ENCODE measurements at places on chromosomes 6 and 20.

GRCh38 chr6:95203153-95203754, 374.1 kb upstream of the MANEA start:
- DNase-seq, result peak; percentile 2

GRCh38 chr6:166277892-166278578, 30.2 kb downstream of the PRR18 start:
- no peak for DNase-seq

DNA sequence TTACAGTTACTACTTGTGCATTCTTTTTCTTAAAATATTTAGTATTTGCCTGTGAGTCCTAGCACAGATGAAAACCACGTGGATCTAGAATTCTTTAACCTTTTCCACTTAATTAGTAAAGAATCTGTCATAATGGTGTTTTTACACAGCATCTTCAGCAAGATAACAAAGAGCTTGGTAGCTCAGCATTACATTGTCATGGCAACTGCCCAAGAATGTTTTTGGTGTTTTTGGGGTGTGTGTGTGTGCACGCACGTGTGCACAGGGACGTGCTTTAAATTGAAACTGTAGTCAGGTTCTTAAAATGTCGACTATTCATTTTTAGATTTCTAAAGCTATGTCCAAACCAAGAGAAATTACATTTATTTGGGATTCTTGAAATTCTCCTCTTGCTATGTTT, 108.0 kb downstream of the FIG4 start:
- DNase-seq, result no peak

- DNase-seq, result no peak
Measured at GRCh38 chr6:49142421-49143151, 320.5 kb downstream of the MMUT start.

DNA sequence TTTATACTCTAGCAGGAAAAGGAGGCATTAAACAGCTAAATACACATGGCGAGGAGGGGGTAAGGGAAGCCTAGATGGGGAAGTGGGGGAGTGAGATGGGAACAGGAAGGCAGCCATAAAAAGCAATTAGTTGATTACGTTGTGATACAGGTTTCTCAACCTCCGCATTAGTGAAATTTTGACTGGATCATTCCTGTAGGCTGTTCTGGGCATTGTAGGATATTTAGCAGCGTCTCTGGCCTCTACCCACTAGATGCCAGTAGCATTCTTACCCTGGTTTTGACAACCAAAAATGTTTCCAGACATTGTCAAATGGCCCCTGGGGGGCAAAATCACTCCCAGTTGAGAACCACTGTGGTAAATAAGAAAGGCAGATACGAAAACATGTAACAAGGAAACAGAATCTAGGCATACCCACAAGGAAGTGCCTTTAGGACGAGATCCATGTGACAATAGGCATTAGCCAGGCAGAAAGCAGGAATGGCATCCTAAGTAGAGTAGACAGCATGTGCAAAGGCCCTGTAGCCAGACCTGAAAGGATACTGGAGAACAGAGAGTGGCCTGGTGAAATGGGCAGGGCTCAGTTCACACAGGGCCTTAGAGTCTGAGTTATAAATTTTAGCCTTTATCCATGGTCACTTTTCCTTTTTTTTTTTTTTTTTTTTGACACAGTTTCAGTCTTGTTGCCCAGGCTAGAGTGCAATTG, 25.8 kb upstream of the PTPN1 start:
- DNase-seq, result no peak

DNA sequence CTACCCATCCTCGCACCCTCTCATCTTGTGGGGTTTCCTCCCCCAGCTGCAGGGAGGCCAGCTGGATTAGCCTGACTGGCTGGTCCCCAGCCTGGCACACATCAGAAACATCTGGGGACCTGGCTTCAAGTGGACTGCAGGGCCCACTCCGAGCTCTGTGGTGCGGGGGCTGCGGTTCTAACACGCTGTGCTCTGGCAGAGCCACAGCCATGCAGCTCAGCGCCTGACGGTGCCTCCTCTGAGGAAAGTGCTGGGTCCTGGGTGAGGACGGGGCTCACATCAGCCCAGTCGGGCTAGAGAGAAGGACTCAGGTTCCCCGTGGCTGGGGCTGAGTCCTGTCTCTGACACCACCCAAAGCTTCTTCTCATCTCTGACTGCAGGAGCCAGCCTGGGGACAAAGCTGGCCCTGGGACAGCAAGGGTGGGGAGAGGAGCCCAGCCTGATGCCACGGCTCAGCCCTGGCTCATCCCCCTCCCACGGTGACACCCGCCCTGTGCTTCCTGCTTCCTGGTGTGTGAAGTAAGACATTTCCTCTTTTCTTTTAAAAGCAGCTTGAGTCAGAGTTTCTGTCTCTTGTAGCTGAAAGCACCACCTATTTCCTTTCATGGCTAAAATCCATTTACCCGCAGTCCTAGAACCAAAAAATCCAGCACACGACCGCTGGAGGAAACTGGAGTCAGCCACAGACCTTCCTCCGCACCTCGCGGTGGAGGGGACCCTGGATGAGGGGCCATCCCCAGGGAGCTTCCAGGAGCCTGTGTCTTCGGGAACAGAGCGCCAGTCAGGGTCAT, 127.4 kb upstream of the AFDN start:
- peak; percentile 64 for DNase-seq

DNA sequence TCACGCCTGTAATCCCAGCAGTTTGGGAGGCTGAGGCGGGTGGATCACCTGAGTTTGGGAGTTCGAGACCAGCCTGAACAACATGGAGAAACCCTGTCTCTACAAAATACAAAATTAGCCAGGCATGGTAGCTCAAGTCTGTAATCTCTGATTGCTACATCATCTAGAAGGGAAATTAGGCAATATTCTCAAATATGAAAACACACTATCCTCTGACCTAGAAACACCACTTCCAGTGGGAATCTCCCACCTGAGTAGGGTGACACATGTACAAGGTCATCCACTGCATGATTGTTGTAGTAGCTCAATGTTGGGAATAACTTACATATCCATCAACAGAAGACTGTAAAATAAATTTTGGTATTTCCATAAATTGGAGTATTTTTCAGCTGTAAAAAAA, 19.1 kb upstream of the SIRPD start:
- DNase-seq, result no peak

DNA sequence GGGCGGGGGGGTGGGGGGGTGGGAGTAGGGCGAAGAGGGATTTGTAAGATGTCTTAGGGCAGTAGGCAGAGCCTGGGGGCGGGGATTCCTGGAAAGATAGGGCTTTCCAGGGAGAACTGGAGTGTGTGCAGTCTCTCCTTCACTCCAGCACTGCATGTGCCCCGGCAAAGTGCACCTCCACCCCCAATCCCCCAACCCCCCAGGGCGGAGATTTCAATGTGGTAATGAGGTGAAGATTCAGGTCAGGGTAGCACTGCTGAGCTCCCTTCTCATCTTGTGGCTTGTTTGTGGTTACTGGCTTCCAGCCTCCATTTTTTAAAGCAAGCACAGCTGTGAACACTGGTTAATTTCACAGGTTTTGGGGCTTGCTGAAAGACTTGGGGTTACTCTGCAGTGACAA, 5.9 kb downstream of the TMEM239 start:
- DNase-seq, result peak; percentile 63

DNA sequence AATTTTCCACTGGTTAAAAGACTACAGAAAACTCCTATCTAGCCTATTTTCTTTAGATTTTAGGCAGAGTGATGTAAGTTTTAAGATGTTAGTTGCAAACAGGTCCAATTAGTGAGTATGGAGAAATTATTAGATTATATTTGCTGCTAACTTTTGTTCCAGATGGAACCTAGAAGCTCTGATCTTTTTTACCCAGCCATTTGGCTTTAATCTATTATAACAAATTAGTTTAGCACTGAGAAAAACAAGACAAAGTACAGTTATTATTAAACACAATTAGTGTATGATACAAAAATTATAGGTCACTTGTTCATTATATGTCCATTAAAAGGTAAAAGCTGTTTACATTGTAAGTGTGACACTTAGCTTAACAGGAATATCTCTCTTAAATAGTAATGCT, 2.5 kb downstream of the FAM162B start:
- no peak for DNase-seq

DNA sequence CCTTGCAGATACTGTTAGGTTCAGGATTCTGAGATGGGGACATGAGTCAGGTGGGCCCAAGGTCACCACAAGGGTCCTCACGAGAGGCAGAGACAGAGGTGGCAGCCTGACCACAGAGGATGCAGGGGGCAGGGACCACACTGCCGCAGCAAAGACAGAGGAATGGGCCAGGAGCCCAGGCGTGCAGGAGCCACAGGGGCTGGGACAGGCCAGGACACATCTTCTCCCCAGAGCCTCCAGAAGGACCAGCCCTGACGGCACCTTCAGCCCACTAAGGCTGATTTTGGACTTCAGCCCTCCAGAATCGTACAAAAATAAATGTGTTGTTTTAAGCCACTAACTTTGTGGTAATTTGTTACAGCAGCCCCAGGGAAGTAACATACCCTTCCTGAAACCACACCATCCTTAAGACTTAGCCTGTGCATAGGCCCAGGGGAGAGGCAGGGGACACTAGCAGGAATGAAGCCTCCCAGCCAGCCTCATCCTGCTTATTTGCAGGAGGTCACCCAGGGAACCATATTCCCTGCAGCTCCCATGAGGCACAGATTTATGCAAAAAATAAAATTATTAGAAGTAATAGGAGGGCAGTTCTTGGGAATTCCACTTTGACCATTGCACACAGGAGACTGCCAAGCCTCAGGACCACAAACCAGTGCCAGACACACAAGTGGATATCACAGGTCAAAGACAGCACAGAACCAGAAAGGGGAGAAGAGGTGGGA, 119.3 kb upstream of the CST7 start:
- no peak for DNase-seq

DNA sequence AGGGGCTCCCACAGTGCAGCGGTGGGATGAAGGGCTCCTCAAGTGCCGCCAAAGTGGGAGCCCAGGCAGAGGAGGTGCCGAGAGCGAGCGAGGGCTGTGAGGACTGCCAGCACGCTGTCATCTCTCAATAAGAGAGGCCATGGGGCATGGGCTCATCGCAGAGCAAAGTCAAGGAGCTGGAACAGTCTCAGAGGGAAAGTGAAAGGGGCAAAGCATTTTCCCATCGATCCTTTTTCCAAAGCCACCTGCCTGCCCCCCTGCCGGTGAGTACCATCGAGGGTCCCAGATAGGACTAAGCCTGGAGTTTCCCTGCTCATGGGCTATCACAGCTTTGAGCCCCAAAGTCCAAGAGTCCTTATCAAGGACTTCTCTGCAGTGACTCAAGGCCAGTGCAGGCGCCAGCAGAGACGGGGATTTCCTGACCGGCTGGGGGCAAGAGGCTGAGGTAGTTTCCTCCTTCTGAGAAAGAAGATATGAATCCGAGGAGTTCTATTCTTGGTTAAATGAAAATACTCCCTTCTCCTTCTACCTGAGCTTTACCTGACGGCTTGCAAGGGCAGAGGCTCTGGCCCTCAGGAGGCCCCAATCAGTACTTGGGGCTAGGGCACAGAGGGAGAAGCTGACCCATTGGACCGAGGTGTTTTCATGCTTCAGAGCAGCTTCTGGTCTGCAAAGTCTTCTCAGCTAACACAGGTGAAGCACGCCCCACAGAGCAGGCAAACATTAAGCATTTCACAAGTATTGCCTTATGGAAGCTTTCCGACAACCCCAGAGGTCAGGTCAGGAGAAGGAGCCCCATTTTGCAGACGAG, 22.6 kb downstream of the ETV7 start:
- no peak for DNase-seq

DNA sequence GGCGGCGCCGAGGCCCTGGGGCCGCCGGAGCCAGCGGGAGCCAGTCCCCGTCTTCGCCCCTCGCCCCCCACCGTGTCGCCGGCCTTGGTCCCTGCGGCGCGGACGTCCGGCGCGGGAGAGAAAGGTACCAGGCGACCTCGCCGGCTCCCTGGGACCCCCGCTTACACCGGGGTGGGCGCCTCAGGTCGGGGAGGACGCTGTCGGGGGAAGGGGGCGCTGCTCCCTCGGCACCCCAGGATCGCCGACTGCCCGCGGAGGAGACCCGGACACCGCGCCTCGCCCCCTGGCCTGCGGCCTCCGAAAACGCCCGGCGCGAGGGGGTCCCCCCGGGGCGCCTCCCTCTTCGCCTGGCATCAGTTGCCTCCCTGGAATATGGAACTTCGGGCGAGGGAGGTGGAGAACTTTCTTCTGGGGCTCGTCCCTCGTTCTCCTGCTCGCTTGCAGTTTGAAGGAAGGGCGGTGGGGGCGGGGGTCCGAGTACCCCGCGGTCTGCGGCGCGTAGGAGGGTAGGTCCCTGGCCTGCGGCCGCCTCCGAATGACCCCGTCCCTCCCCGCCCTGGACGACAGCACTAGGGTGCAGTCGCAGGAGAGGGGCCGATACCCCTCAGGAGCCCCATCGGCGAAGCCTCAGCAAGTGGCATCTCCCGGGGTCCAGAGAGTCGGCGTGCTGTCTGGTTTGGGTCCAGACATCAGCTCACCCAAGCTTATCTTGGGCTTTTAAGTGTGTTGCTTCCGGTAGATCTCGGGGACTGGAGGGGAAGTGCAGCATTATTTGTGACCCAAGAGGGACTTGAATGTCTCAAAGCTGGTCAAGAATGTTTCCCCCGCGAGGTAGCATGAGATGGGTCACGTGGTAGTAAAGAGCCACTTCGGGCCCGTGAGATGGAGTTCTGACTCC, 549 bp downstream of the ANKRD6 start:
- peak; percentile 33 for DNase-seq

DNA sequence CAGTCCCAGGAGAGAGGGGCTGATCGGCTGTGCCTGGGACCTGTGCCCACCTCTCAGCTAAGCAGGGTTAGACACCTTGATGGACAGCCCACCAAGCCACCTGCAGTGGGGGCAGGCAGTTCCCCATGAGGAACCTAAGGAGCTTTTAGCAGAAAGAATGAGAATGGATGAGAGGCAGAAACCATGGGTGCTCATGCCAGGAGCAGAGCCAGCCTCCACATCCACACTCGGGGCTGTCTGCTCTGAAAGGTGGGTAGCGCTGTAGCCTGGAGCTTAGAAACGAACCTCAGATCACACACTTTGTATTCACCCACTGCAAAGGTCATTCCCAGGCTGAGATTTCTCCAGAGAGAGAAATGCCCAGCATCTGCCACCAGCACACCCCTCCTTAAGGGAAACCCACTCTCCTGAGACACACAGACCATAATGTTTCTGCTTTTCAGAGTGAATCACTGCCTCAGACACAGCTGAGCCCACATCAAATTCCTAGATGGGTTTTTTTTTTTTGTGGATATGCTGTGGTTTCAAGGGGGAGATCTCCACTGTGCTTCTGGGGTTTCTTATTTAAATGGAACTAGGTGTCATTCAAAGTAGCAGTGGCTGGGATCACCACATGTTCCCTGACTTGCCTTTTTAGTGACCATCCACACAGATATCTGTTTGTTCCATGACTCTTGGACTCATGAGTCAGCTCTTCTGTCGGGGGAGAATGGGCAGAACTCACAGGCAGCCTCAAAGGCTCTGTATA, 218.9 kb downstream of the EYA2 start:
- DNase-seq, result no peak
